Regular cardiac myocyte (primary cell): ENCODE measurements at places on chromosomes 13 and 19. TPM values are rescaled to one million over a fixed set of nuclear protein-coding genes. Genes with fewer than 3 reads are reported as not detected.

The OR10H1 gene
- not detected in 2 replicates for total RNA-seq

The SIGLECL1 gene
- not detected in 2 replicates for total RNA-seq

The C19orf33 gene
- not detected in 2 replicates for total RNA-seq

The OR7C1 gene
- not detected in 2 replicates for total RNA-seq

The ZGLP1 gene
- total RNA-seq = 0.38 and 1.1 TPM in 2 replicates

The NCR1 gene
- not detected in 2 replicates for total RNA-seq

The RFPL4A gene
- total RNA-seq = not detected in 2 replicates

The GPR12 gene
- not detected in 2 replicates for total RNA-seq

The ZNF93 gene
- 6.2 and 8.1 TPM in 2 replicates for total RNA-seq

The RNF113B gene
- not detected in 2 replicates for total RNA-seq

The KCNN4 gene
- total RNA-seq = 3.8 and 4.5 TPM in 2 replicates

The NECTIN2 gene
- total RNA-seq = 60.9 and 65.0 TPM in 2 replicates

The ALOX5AP gene
- under 0.01 and 0.28 TPM in 2 replicates for total RNA-seq

The ADGRE2 gene
- under 0.01 and 2.9 TPM in 2 replicates for total RNA-seq

The ZNF773 gene
- total RNA-seq = 24.0 and 44.5 TPM in 2 replicates

The PCSK4 gene
- total RNA-seq = 0.19 and 1.4 TPM in 2 replicates

The GAPDHS gene
- not detected in 2 replicates for total RNA-seq

The ZNF470 gene
- 6.3 and 20.3 TPM in 2 replicates for total RNA-seq

The SPRED3 gene
- 2.5 and 3.3 TPM in 2 replicates for total RNA-seq

The ANGPTL8 gene
- not detected in 2 replicates for total RNA-seq

The TEX101 gene
- not detected in 2 replicates for total RNA-seq

The NDUFA7 gene
- 14.7 and 16.9 TPM in 2 replicates for total RNA-seq

The PTGIR gene
- 7.5 and 16.3 TPM in 2 replicates for total RNA-seq

The TEAD2 gene
- 14.7 and 25.9 TPM in 2 replicates for total RNA-seq

The STOML3 gene
- total RNA-seq = not detected in 2 replicates

The CDK8 gene
- total RNA-seq = 21.9 and 27.9 TPM in 2 replicates

The IGLON5 gene
- under 0.01 TPM in 1 of 2 replicates, not detected in the other for total RNA-seq

The ABHD17A gene
- total RNA-seq = 65.7 and 73.8 TPM in 2 replicates

The TNFSF11 gene
- 0.38 and 0.56 TPM in 2 replicates for total RNA-seq

The KLK15 gene
- total RNA-seq = not detected in 2 replicates

The SERP2 gene
- 3.1 and 10.4 TPM in 2 replicates for total RNA-seq

The CLEC17A gene
- total RNA-seq = under 0.01 TPM in 2 replicates

The GPR4 gene
- 0.28 and 0.96 TPM in 2 replicates for total RNA-seq

The NUDT19 gene
- total RNA-seq = 7.0 and 8.6 TPM in 2 replicates

The COQ8B gene
- 30.7 and 31.9 TPM in 2 replicates for total RNA-seq

The RASIP1 gene
- 0.58 and 0.85 TPM in 2 replicates for total RNA-seq

The CDC16 gene
- 40.9 and 43.1 TPM in 2 replicates for total RNA-seq

The ZNF85 gene
- 4.8 and 11.9 TPM in 2 replicates for total RNA-seq

The PEAK3 gene
- total RNA-seq = not detected in 2 replicates

The NLRP11 gene
- total RNA-seq = under 0.01 TPM in 1 of 2 replicates, not detected in the other

The SIGLEC8 gene
- total RNA-seq = not detected in 2 replicates

The GFY gene
- not detected in 2 replicates for total RNA-seq

The C13orf42 gene
- not detected in 2 replicates for total RNA-seq

The APOC4 gene
- total RNA-seq = not detected in 2 replicates

The SIGLEC5 gene
- total RNA-seq = not detected in 2 replicates

The PDCD5 gene
- total RNA-seq = 103 and 204 TPM in 2 replicates

The FOXA3 gene
- under 0.01 TPM in 1 of 2 replicates, not detected in the other for total RNA-seq

The COMP gene
- 0.28 and 0.77 TPM in 2 replicates for total RNA-seq

The C3 gene
- total RNA-seq = 16.5 and 105 TPM in 2 replicates

The ICAM4 gene
- 0.85 and 0.96 TPM in 2 replicates for total RNA-seq

The FGF21 gene
- not detected in 2 replicates for total RNA-seq

The EXOC3L2 gene
- total RNA-seq = 0.28 TPM in 1 of 2 replicates, not detected in the other

The C1QTNF9B gene
- total RNA-seq = not detected in 2 replicates

The EFNA2 gene
- not detected in 2 replicates for total RNA-seq

The ZNF17 gene
- 9.8 and 9.9 TPM in 2 replicates for total RNA-seq

The ZNF726 gene
- 2.0 and 6.5 TPM in 2 replicates for total RNA-seq
